D721Med (cell line): ENCODE measurements at places on chromosomes 5 and 9.

DNA sequence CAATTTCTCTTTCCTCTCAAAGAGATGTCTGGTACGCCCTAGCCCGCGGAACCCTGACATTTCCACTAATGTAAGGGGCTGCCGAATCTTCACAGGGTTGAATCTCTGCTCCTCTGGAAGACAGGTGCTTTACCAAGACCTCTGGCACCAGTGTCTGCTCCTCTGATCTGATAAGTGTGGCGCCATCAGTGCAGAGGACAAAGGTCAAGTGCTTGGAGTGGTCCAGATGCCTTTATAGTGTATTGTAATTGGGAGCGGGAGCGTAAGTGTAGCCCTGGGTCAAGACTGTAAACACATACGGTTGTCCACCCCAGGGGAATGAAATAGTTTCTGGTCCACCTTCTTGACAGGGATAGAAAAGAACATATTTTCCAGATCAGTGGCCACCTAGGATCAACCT, 17.7 kb downstream of the ADAMTSL2 start:
- DNase-seq: no peak

- no peak for DNase-seq
Observed at GRCh38 chr9:6188466-6188865, 27.1 kb upstream of the IL33 start.

- DNase-seq: no peak
Observed at GRCh38 chr9:95107001-95107749, 210.3 kb downstream of the FANCC start.

DNA sequence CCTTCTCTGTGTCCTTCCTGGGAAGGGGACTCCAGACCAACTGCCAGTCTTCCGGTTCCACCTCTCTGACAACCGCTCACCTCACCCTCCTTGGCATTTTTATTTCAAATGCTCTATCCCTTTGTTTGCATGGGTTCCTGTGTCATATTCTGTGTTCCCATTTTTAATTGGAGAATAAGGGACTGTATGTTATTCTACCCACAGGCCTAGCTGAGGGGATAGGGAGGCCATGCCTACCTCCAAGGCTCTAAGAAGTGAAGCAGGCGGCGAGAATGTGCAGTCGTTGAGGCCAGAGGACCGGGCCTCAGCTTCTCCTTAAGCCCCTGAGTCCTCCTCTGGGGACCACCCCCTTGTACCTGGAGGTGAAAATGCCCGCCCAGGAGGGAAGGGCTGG, 936 bp upstream of the WDR5 start:
- peak; percentile 54 for DNase-seq

DNA sequence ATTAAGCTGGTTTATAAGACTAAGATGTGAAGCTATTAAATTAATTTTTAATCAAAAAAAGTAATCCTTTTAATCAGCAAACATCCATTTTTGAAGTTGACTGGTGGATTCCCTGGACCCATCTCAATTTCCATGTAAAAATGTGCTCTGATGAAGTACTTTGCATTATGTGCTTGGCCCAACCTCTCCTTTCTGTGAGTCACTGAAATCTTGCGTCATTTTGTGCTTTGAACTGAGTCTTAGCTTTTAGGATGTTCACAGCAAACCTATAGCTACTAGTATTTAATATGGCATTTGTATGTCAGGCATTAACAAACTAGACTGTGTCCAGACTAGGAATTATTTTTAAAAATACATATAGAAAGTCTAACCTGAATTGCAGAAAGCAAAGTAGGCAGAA, 55.0 kb upstream of the CDH12 start:
- no peak for DNase-seq

DNA sequence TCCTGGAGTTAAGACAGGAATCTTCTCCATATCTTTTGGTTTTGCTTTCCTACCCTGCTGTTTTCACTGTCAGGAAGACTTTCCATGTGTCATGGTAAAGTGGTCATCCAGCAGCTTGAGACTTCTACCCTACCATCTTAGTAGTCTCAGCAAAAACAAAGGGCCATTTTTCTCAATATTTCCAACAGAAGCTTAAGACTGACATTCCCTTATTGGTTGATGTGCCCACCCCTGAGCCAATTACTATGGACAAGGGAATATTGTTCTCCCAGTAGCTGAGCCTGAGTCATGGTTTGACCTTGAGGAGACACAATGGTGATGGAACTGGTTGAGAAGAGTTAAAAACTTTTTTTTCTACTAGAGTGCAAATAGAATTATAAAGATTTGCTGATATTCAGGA, 105.6 kb downstream of the CSNK1G3 start:
- DNase-seq: no peak

DNA sequence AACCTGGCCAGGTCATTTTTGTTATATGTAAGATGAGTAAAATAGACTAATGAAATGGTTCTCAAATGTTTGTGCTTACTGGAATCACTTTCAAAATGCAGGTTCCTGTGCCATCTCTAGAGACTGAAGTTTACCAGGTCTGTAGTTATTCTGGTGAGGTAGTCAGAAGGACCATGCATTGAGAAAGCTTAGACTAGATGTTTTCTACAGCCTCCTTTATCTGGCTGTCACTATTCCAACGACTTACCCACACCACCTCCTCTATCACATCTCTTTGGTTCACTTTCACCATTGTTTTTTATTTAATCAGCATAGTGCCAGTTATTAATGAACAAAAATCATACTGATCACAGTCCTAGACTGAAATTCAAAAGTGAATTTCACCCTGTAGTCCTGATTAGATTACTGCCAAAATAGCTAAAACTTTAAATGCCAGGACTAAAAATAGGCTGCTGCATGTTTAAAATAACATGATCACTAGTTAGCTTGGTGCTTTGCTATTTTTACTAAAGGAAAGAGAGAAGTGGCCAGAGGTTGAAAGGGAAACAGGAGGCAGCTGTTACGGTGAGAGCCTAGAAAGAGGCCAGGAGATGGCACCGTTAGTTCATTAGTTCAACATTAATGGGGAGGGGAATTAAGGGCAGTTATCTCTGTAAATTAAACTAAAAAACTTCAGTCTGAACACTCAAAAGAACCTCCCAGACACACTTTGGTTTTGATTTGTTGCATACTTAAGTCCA, 13.9 kb upstream of the FNIP1 start:
- DNase-seq: no peak

DNA sequence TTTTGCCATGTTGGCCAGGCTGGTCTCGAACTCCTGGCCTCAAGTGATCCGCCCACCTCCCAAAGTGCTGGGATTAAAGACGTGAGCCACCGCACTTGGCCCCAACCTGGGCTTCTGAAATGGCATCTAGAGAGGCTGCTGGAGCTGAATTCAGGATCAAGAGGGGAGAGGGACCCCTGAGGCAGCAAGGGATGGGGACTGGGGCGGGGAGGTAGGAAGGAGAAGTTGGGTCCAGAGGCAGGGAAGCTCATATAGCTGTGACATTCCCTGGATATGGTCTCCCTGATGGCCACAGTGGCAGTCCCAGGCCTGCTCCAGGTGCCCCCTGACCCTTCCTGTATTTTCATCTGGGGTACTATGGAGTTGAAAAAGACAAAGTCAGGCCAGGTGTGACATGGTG, 12.1 kb downstream of the REEP2 start:
- DNase-seq: no peak

GRCh38 chr9:127979333-127980059, 1.3 kb downstream of the EEIG1 start:
- DNase-seq: no peak

- no peak for DNase-seq
Observed at GRCh38 chr5:64775291-64775690, 6.6 kb downstream of the CWC27 start.

- DNase-seq: no peak
Observed at GRCh38 chr5:168592014-168592368, 12.8 kb upstream of the PANK3 start.

DNA sequence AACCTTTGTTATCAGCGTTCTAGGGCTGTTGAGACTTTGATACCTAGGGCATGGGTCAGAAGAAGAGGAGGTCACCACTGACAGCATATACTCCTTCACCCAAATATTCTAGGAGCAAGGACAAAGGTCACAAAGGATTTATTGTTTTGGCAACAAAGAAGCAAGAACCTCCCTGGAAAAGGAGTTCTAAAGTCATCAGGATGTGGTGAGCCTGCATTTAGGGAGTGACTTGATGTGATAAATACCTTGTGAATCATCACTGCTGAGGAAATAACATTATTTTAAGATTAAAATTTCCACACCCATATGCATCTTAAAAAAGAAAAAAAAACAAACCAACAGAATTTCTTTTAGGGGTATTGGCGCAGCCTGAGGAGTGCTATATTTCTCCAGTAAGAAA, 13.9 kb downstream of the IFNA1 start:
- no peak for DNase-seq

GRCh38 chr5:139138809-139139208, 59.4 kb downstream of the SIL1 start:
- DNase-seq: no peak

DNA sequence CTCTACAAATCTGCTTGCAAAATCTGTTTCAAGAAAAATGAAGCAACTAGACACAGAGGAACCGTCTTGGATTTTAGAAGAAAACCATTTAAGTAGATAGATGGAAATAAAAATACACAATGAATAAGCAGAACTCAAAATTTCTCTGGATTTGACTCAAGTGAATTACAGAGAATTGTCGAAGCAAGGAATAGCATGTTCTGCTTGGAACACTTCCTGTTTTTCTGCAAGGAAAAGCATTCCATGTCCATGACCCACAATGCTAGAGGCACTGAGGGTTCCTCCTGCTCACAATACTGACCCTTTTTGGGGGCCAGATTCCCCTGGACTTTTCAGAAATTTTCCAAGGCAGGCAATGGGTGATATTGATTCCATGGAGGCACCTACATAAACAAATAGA, 29.8 kb downstream of the PRUNE2 start:
- no peak for DNase-seq

DNA sequence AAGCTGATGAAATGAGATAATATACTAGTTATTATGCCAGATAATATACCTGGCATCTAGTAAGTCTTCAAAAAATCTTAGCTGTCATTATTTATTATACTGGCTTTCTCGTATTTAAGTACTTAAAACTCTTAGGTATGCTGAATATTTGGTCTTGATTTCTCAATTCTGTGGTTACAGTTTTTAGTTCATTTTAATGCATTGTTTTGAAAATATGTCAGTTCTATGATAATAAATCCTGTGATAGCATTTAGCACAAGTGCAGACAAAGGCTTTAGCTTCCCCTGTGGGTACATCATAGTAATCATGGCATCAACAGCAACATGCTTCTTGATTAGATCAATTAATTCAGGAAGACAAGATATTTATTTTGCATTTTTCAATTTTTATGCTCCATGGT, 133.0 kb downstream of the SMC2 start:
- no peak for DNase-seq

GRCh38 chr5:143244990-143245389, 158.5 kb downstream of the NR3C1 start:
- no peak for DNase-seq

GRCh38 chr5:108541836-108542235, 159.9 kb upstream of the FBXL17 start:
- DNase-seq: no peak

- no peak for DNase-seq
Observed at GRCh38 chr9:133023117-133023890, 7.5 kb upstream of the GTF3C5 start.
